ENCODE measurements at places on chromosomes 16 and 17.

DNA sequence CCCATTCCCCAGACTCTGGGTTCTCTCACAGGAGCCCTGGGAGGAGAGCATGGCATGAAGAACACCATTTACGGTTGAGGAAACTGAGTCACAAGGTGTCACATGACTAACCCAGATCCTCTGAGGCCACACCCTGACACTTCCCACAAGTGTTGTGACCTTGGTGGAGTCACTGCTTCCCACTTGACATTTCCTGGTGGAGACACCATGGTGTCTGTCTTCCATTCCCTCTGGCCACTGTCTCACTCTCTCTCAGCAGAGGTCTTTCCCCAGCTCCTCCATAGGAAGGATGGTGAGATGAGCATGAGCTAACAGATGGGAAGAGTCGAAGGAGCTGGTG is 116.2 kb downstream of the GNAO1 start:
- DNase-seq: no peak

- DNase-seq: no peak
Measured at GRCh38 chr16:69157196-69157595, 24.7 kb downstream of the UTP4 start.

DNA sequence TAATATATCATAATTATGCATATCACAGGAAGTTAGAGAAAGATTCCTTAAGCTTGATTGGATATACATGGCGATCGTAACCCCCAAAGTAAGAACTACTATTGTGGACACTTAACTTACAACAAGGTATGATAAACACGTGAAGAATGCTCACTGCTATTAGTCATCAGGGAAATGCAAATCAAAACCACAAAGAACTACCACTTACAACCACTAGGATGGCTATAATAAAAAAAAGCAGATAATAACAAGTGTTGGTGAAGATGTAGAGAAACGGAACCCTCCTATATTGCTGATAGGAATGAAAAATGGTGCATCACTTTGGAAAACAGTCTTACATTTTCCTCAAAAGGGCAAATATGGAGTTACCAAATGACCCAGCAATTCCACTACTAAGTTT is 265.9 kb downstream of the SLC39A11 start:
- DNase-seq: no peak

DNA sequence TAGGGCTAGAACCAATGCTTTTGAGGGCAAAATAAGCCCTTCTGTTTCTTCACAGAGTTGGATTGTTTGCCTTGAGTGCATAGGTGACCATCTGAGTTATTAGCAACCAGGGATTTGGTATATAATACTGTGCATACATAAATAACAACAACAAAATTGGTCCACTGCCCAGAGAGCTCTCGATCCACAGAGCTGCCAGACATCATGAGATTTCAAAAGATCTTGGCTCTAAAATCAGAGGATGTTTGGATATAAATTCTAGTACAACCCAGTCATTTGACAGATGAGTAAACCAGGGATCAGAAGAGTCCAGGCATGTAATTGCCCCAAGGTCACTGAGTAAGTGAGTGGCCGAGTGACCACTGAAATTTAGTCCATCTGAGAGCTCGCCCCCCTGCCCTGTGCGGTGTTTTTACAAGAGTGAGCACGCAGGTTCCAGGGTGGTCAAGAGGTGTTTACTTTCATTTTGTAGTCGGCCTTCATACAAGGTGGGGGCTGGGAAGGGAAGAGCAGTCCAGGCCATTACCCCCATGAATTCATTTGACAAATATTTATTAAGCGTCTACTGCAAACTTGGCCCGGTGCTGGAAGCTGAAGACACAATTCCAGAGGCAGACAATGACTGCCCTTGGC is 1.8 kb upstream of the MT2A start:
- no peak for DNase-seq

GRCh38 chr17:66670206-66670605 is 164.7 kb upstream of the CACNG5 start:
- DNase-seq: no peak

DNA sequence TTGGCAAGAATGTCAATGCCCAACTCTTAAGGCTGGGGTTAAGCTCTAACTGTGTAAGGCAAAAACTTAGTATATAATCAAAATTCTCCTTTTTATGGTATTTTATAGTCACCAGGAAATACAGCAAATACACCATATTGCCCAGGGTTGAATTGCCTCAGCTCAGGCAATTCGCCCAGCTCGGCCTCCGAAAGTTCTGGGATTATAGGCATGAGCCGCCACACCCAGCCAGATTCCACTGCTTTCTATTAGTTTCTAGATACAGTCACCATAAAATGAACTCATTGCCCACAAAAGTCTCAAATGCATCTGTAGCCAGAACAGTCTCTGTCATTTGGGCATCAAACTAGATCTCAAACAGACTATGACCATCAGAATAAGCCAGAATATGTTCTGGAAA is 238.7 kb upstream of the TOX3 start:
- DNase-seq: no peak

DNA sequence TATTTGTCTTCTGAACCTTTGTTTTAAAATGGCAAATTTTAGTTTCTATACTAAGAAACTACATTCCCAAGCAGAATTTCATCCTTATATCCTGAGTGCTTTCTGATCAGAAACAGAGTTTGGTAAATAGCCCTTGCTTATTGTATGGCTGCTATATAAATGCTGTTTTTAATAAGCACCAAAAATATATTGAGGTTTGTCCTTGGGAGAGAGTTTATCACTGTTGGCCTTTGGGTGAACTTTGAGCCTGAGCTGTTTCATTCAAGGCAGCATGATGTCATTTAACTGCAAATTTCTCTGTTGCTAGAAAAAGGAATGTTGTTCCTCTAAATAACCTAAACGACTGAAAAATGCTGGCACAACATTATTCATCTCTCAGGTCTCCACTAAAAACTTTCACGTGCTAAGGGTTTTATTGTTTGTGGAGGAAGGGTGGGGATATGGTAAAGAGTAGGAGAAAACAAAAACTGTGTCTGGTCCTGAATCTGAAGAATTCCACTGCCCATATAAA is 334.3 kb upstream of the TBX2 start:
- DNase-seq: no peak

Data from CD8-positive, alpha-beta memory T cell (primary cell).